ENCODE measurements at places on chromosomes 2 and 18.

GRCh38 chr2:180983468-180984242, 3.2 kb downstream of the UBE2E3 start:
- no peak for DNase-seq

DNA sequence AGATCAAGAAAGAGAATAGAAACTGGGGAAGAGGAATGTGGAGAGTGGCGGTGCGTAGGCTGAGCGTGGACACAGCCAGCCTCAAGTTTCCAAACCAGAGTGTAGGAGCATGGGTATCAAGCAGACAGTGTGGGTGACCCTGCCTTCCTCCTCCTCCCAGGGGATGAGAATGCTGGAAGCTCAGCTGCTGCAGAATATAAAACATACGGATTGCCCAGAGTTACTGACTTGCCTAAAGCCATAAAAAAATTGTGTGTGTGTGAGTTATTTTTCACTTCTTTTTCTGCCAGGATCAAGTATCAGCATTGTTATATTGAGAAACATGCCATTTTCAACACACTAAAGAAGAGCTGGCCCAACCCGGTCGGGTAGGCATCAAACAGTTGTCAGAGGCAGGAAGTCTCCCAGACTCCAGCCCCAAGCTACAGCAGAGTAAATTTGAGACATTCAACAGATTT, 333.3 kb upstream of the ACVR2A start:
- no peak for DNase-seq

GRCh38 chr2:206869824-206870495, 69.4 kb upstream of the CPO start:
- no peak for DNase-seq

- DNase-seq = no peak
These were observed 34.2 kb downstream of the TBC1D8 start for GRCh38 chr2:101116841-101117552.

GRCh38 chr2:101238930-101239759, 13.5 kb upstream of the CNOT11 start:
- DNase-seq = no peak

Data from hypothalamus (tissue), 51 donors.